HepG2 (cell line): ENCODE measurements at places on chromosomes 4 and X. TPM values are rescaled to one million over a fixed set of nuclear protein-coding genes. Genes with fewer than 3 reads are reported as not detected.

DNA sequence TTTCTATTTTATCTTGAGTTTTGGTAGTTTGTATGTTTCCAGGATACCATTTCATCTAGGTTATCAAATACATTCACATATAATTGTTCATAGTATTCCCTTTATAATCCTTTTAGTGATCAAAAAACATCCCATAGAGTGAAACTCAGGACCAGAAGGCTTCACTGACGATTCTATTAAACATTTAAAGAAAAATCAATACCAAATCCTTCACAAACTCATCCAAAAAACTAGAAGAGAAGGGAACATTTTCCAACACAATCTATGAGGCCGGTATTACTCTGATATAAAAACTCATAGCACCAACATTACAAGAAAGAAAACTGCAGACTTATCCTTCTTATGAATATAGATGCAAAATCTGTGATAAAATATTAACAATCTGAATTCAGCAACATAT lies 203.4 kb downstream of the ANKRD50 start:
- no peaks in the 10 kb centered on the region for H3K27me3 ChIP-seq
- H3K4me1 ChIP-seq: peaks cover 9% of the 10 kb centered on the region; the same call in 1 of the 2 replicates
- DNase-seq: no peak
- H3K36me3 ChIP-seq: no peaks in the 10 kb centered on the region
- H3K4me3 ChIP-seq: no peak overlapping the region
- H3K27ac ChIP-seq: no peak overlapping the region

GRCh38 chrX:132022967-132023895 lies at the start of gene STK26:
TSS of gene STK26 (plus strand) at chrX:132023302. CDS start at chrX:132023618, 316 bp downstream.
- peak within 1 kb of the TSS; percentile 78 for H3K27ac ChIP-seq
- H3K36me3 ChIP-seq: no peaks in the 10 kb centered on the region
- H3K27me3 ChIP-seq: no peaks in the 10 kb centered on the region
- DNase-seq: peak; percentile 44

DNA sequence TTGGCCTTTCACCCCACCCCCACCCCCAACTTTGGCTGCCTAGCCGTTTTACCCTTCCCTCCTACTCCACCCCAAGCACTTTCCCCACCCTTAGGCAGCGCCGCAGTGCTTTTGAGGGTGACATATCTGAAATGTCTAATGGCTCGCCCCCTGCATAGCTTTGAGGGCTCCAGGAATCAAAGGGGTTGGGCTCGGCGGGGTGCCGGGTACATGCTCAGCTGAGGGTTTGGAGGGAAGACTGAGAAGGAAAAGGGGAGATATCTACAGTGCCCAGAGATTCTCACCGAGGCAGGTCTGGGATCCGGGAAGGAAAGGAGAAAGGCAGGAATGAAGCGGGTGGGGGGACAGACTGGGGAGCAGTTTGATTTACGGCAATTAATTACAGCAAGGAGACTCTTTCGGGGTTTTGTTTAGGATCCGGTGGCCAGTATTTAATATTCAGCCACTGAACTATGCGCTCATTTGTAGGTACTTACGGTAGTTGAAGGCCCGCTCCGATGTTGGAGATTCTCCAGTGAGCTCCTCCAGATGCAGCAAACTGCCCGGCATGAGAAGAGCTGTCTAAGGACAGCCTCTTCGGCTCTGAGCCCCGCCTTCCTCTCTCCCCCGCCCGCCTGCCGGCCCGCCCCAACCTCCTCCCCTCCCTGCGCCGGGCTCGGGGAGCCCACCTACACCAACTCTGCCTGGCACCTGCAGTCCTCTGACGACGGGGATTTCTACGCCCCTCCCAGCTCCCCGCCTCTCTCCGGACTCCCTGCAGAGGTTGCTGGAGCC lies at the start of gene IGSF1:
Gene IGSF1, minus strand, starts transcription at position 569 of the 774 bp plus-strand sequence. CDS start 2,632 bp downstream, outside the sequence.
- peak within 1 kb of the TSS; percentile 68 for H3K4me3 ChIP-seq
- peak; percentile 17 for DNase-seq
- H3K27ac ChIP-seq: peak within 1 kb of the TSS; percentile 87
- H3K27me3 ChIP-seq: no peaks in the 10 kb centered on the region
- H3K4me1 ChIP-seq: peaks cover 10% of the 10 kb centered on the region

DNA sequence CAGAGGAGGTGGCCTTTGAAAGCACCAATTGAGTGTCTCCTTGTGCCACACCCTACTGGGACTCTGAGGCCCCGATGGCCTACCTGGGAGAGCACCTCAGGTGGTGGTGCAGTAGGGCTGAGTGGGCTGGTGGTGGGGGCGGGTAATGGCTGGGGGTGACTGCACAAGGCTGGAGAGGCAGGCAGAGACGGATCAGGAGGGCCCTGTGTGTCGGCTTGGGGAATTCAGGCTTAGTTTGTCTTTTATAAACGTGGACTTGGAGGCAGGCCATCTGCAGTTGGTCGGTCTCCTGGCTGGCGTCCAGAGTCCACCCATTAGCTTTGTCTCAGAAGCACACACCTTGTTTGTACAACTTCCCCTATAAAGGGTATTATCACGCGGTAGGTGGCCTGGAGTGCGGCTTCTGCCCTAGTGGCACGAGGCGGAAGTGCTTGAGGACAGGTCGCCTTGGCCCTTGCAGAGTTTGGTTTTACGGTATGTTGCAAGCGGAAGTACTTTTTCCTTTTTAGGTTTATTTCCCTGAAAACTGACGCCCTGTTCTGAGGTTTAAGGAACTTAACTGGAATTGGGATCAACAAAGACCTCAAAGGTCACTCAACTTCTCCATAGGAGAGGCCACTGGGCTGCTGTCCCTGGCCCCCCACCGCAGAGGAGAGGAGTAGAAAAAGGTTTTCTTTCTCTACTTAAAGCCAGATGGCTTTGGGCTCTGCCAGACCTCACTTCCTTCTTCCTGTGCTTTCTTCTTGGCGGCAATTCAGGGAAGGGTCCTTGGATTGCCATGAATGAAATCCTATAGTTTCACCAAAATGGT lies 8.0 kb downstream of the TBC1D14 start:
- H3K36me3 ChIP-seq: no peaks in the 10 kb centered on the region
- DNase-seq: peak; percentile 95
- peaks cover 79% of the 10 kb centered on the region for H3K4me1 ChIP-seq

KCND1 gene
- total RNA-seq: 0.07 TPM in 1 of 2 replicates, not detected in the other

SH3D19 gene
- total RNA-seq: 31.2 and 34.4 TPM in 2 replicates

ARR3 gene
- total RNA-seq: not detected in 2 replicates

CLGN gene
- total RNA-seq: 10.0 and 17.0 TPM in 2 replicates

DNA sequence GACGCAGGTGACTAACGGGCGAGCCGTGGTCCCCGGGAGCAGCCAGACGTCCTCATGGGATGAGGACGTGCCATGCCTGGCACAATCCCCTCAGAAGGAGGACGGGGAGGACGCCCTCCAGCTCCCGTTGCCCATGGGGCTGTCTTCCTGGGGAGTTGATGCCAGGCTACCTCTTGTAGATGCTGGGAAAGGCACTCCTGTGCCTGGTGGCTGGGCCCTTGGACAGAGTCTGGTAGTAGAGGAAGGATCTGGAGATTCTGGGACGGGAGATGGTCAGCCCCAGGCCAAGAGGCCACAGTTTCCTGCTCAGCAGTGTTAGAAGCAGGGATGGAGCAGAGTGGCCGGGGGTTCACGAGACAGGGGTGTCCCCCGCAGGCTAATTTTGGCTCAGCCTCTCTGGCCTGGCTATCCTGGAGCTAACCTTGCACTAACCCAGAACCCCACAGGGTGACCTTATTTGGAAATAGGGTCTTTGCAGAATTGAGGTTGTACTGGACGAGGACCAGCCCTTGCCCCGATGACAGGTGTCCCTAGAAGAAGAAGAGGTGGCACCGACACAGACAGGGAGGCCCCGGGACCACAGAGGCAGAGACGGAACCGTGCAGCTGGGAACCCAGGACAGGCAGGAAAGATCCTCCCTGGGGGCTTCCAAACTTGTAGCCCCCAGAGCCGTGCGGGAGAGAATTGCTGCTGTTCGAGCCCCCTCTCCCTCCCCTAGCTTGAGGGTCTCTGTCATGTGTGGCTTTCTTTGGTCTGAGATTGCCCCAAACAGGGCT lies 50.1 kb upstream of the ADRA2C start:
- H3K27ac ChIP-seq: no peak overlapping the region
- no peak for DNase-seq
- no peaks in the 10 kb centered on the region for H3K36me3 ChIP-seq

SLC2A9 gene
- total RNA-seq: 19.9 and 36.2 TPM in 2 replicates

GRCh38 chr4:184938871-184939270 lies 79.4 kb upstream of the HELT start:
- peaks cover 3% of the 10 kb centered on the region; the same call in 1 of the 3 replicates for H3K27me3 ChIP-seq
- H3K4me1 ChIP-seq: peaks cover 9% of the 10 kb centered on the region; the same call in 1 of the 2 replicates
- no peak overlapping the region for H3K4me3 ChIP-seq
- no peak overlapping the region for H3K27ac ChIP-seq

DNA sequence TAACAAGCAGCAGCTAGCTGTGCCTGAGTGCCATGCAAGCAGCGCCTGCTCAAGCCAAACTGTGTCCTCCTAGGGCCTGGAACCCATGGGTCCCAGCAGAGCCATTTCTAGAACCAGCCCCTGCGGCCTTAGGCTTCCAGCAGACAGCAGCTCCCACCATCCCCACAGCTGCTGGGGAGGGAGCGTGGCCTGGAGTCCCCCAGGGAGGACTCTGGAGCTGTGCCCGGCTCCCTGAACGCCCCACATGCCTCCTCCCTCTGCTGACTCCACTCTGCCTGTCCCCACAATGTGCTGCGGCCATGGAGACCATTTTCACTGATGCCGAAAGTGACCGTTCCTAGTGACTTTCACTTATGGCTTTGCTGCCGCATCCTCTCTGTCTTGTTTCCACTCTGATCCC lies 45.9 kb downstream of the GAK start:
- H3K27ac ChIP-seq: no peak overlapping the region
- no peaks in the 10 kb centered on the region for H3K27me3 ChIP-seq
- H3K4me3 ChIP-seq: no peak overlapping the region
- DNase-seq: no peak
